ENCODE measurements at places on chromosomes 11 and 22.

- peak; percentile 58 for DNase-seq
Observed at GRCh38 chr11:44596525-44597276, 31.2 kb downstream of the CD82 start.

DNA sequence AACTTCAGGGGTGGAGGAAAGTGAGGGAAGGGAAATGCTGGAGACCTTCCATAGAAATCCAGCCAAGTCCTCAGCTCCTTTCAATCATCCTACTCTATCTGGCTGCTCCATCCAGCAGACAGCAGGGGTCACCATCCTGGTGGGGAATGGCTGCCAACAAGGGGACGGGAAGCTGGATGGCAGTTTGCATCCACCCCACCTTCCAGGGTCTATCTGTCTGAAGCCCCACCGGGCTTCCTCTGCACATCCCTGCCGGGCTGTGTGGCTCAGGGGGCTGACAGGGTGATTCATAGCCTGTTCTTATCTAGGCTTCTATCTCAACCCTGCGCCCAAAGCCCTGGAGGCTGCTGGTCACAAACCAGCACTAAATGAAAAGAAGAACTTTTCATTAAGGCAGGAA is 1.1 kb downstream of the SYTL2 start:
- peak; percentile 14 for DNase-seq

DNA sequence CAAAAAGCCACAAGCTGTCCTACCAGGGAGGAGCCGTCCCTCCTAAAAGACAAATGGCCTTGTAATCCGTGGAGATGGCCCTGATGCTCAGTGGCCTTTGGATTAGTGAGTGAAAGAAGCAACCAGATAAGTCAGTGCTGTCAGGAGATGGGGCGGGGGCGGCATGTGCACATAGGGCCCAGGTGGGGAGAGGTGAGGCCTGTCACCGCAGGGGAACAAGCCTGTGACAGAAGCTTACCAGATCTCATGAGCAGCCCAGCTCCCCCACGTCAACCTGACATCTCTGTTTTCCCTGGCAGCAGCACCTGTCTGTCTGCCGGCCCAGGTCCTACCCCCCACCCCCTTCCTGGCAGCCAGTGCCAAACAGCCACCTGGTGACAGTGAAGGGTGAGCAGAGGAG is 162.6 kb downstream of the BUD13 start:
- DNase-seq: no peak

- DNase-seq: no peak
Observed at GRCh38 chr22:40621309-40622151, 15.0 kb downstream of the MRTFA start.

- no peak for DNase-seq
Observed at GRCh38 chr11:120601536-120601935, 90.0 kb downstream of the GRIK4 start.

DNA sequence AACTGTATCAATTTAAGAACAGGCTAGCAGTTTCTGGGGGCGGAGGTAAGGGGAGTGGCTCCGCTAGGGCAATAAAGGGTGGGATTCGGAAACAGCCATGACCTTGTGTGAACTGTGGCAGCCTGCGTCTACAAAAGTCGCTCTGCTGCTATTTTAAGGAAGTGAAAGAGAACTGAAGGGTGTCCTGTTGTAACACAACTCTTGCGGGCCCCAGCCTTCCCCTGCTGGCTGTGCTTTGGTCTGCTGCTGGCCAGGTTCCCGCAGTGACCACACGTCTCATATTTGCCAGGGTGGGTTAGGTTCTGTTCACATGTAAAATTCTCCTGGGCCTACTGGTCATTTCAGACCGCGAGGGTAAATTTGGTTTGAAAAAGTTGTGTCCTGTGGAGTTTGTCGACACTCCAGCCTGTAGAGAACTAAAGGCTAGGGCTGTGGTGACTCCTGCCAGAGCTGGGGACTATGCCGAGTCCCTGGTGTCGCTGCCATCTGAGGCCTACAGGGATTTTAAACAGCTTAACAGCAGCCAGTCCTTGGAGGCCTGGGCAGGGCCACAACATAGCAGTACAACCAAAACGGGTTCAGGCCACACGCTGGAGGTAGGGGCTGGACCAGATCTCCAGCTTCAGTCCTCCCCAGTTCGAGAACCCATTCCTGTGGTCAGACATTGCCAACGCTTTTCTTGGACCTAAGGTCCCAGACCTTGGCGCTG is 1.1 kb upstream of the PPFIBP2 start:
- DNase-seq: no peak

GRCh38 chr11:133531971-133532651 is at the start of gene OPCML:
Gene OPCML (minus strand): TSS chr11:133532501.
- DNase-seq: no peak

DNA sequence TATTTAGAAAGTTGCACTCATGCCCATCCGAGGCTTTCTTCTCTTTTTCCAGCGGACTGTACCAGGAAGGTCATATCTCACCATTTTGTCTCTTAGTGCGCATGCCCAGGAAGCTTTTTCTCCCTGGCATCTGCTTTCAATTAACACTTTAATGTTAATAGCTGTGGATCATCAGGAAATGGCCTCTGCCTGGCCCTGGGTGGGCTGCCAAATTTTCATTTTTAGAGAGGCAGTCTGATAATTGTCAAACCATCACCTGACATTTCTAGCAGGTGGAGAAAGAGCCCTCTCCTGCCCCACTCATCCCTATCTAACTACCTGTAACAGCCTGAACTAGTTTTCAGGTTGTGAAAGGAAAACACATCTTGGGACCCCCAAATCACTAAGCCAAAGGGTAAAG is 257.4 kb upstream of the LRRC4C start:
- DNase-seq: no peak

DNA sequence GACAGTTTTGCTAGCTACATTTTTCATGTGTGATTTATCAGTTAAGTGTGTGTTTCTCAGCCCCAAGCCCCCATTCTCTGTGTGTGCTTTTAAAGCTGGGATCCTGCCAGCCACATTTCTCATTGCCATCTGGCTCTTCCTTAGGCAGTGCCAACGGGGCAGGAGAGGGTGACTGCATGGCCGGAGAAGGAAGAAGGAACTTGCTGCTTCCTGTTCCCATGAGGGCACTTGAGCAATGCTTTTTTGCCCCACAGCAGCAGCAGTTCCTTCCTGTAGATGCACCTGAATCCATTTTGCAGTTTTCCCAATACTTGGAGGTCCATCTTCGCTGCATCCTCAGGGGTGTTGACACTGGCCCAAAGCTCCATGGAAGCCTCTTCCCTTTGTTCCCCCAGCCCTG is 37.5 kb downstream of the TNRC6B start:
- DNase-seq: no peak
